ENCODE measurements at places on chromosomes 1 and 21.

DNA sequence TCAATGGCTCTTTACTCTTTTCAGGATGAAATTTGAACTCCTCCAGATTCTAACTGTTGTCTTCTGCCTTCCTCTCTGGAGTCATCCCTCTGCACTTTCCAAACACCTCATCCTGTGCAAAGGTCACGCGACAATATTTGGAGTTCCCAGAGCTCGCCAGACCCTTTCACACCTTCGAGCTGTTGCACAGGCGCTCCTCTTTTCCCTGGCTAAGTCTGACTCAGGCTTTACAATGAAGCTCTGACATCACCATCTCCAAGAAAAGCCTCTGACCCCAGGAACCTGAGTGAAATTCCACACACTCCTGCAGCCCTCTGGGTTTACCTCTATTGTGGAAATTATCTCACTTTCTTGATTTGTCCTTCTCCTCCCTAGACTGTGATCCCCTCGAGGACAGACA, 270.3 kb downstream of the RGS7 start:
- DNase-seq, result no peak

GRCh38 chr21:40729761-40730425, 117.1 kb downstream of the DSCAM start:
- no peak for DNase-seq

DNA sequence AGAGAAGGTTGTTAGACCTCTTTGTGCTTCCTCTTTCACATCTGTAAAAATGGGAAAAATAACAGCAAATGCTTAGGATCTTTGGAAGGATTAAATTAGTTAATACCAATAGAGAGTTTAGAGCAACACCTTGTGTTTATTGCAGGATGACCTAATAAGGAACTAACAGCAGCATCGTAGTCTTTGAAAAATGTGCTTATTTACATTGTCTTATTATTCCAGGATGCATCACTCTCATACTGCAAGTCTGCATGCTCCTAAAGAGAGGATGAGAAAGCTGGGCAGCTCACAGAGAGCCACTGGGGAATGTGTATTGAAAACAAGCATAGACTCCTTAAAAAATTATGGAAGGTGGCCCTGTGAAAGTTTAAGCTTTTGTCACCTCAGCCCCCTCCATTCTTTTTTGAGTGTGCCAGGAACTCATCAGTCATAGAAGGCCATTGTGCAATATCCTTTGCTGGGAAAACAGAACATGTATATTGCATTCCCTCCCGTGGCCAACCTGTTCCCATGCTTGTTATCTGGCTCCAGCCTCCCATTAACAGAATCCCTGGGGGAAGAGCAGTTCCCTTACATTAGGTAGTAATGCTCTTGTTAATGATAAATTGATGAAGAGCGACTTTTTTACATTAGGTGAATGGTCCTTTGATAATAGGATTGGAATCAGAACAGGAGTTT, 180.7 kb downstream of the ZNF326 start:
- DNase-seq, result no peak

GRCh38 chr1:105004515-105004914, 1254.8 kb downstream of the AMY1C start:
- DNase-seq, result no peak

- no peak for DNase-seq
Measured at GRCh38 chr1:199302554-199302953, 663.7 kb downstream of the PTPRC start.

- no peak for DNase-seq
Measured at GRCh38 chr1:232548691-232549090, 81.2 kb downstream of the SIPA1L2 start.

GRCh38 chr21:27023186-27023585, 56.3 kb upstream of the ADAMTS5 start:
- no peak for DNase-seq

GRCh38 chr1:161044535-161044907, 1.3 kb downstream of the USF1 start:
- DNase-seq, result no peak

DNA sequence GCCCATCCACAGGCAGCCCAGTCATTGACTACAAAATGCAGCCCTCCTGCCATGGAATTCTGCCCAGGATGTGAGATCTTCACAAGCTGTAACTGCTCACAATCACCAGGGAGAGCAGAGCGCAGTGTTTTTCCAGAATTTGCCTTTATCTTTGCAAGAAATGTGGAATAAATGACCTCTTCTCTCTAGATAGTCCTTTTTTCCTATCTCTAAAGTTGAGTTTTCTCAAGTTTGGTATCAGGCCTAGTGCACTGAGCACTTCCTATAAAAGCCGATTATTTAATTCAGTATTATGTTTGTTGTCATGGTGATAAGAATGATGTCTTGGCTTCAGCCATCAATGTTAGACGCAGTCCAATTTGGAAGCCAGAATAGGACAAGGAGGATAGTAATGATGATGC, 246.9 kb upstream of the IRF2BP2 start:
- DNase-seq, result no peak

DNA sequence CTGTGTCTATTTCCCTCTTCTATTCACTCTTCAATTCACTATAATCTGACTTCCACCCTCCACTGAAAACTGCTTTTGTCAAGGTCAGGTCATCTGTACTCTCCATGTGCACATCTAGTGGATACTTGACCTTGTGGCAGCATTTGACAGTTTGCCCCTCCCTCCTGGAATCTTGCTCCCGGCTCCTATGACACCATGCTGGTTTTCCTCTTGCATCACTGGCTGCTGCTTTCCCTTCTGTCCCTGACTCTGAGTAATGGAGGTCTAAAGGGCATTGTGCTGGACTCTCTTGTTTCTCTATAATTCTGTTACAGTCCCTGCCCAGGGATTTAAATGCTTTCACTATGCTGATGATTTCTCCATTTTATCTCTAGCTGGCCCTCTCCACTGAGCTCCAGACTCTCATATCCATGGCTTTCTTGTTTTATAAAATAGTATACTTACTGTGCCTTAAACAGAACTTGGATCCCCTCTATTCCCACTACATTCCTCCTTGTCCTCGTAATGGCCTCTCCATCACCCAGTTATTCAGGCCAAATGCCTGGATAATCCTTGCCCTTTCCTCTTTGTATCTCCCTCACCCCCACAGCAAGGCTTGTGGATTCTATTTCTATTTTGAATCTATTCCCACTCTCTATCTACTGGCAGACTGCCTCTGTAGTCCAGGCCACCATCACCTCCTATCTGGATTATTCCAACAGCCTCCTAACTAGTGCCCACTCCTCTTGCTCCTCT, 36.8 kb upstream of the PODN start:
- no peak for DNase-seq

GRCh38 chr1:221709854-221710253, 32.0 kb downstream of the DUSP10 start:
- DNase-seq, result no peak

- no peak for DNase-seq
Measured at GRCh38 chr1:18828224-18828623, 31.2 kb downstream of the TAS1R2 start.

DNA sequence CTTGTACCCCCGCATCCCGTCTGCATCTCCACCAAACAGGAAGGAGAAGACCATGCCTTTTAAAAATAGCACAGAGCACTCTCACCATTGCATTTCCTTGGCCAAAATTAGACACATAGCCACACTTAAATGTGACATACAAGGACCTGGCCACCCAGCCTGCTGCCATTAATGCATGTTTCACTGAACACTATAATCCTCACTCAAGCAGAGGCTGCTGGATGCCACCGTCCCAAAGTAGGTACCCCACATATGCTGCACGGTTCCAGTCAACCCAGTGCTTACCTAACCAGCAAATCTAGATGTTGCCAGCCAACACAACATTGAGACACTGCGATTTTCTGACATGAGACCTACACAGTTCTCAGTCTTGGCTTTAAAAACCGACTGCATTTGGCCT, 107.7 kb downstream of the ADSS2 start:
- no peak for DNase-seq

DNA sequence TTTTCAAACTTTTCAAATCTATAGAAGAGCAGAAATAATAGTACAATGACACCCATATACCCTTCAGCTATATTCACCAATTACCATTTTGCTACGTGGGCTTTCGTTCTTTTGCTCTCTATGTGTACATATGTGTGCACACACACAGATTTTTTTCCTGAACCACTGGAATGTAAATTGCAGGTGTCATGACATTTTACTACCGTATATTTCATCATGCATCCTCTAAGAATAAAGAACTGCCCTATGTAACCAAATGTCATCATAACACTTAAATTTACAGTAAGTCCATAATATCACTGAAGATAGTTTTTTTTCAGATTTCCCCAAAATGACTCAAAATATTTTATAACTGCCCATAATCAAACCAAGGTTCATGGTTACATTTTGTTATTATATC, 88.4 kb upstream of the GFI1 start:
- DNase-seq, result no peak

DNA sequence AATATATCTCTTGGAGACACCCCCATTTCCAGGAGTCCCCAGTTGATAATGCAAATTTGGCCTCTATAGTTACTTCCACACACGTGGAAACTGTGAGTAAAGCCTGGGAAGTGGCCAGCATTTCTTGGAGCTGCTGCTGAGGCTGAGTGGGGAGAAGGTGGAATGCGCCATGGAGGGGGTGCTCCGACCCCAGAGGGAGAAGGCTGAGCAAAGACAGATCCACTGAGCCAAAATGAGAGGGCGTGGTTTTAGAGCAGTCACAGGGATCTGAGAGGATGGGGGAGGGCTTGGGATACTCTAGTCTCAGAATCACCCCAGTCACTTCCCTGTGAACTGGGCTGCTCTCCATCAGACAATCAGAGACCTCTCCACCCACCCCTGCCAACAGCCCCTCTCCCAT, 38.7 kb downstream of the TRIM62 start:
- no peak for DNase-seq

DNA sequence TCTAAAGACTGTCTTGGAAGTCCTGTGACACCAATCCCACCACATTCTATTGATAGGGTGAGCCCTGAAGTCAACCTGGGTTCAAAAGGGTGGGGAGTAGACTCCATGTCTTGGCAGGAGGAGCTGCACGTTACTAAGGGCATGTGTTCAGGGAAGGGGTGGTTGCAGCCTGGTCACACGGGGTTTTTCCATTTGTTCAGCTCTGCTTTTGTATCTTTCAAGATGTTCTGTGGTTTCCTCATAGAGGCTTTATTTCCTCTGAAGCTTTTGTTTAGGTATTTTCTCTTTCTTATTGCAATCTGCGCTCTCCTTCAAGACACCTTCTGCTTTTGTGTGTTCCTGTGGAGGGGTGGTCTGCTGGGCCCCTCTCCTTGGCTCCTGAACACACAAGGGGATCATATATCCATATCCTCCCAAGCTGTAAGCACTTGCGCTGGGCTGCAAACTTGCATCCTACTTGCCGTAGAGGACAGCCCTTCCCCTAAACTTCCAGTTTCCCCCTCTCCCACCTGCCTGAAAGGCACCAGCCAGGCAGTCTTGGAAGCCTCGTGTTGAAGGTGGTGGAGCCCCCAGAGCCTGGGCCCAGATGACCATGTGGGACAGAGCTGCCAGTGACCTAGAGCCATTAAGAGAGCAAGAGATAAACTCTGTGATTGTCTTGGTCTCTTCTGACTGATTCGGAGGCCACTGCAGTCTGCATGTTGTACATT, 62.5 kb upstream of the TRAPPC10 start:
- no peak for DNase-seq

DNA sequence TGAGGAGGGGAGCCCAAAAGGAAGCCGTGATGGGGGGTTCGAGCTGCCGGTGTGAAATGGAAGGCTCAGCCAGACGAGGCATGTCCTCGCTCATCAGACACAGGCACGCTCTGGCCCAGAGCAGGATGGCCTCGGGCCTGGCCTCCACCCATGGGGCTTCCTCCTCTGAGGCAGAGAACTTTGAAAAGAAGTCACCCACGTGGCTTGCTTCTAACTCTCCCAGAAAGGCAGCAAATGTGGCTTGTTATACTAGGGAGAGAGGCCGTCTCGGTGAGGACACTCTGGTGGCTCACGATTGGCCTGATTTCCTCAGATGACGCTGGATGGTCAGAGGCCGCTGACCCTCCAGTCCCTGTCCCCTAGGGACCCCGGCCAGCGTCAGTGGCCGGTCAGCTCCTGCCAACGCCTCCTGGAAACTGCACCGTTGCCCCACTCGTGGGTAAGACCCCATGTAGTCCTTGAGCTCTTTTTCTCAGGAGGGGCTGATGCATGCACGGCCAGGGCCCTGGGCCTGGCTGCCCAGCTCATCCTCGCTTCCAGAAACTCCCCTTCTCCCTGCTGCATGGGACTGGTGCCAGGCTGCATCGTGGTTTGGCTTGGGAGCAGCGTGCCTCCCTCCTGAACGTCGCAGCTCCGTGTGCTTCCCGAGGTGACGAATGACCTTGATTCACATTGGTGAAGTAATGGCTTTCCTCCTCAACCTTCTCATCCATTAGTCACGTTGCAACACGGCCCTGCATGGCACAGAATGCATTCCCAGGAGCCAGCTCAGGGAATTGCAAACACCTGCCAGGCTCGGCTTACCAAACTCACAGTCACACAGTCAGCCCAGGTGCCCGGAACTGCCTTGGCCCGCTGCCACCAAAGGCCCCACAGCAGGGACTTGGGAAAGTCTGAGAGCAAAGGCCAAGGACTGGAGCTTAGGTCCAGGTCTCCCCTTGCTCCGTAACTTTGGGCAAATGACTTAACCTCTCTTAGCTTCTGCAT, 58.8 kb downstream of the TOMM20 start:
- peak; percentile 94 for DNase-seq

DNA sequence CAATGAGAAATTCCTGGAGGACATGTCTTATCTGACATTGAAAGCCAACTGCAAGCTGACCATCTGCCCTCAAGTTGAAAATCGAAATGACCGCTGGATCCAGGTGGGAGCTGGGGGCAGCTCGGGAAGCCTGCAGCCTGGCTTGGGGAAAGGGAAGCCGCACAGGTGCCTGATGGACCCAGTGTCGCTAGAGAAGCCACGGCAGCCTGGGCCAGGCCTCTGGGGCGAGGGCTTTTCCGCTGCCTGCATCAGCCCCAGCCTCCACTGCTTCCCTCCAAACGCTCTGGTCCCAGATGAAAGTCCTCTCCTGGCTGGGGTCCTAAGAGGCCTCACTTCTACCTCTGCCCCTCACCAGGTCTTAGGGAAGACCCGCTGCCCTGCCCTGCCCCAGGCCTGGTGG, 18.8 kb upstream of the PADI3 start:
- no peak for DNase-seq

DNA sequence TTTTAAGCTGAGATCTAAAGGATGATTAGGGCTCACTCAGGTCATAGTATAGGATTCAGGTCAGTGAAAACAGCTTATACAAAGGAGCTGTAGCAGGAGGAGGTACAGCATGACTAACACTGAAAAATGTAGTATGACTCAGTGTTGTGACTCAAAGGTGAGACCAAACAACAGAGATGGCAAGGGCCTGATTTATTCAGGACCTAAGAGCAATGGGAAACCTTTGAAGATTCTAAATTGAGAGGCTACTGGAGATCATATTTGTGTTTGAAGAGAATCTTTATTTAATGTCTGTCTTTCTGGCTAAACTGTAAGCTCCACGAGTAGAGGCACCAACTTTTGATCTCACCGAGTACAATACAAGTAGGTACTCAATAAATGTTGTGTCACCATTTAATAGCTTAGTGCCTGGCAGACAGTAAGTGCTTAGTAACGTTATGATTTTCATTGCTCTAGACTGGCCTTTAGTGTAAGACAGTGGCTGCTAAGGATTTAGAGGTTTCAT, 43.5 kb downstream of the PRKAA2 start:
- DNase-seq, result no peak

Measured in T47D (cell line).